ENCODE measurements at places on chromosomes 4 and X.

DNA sequence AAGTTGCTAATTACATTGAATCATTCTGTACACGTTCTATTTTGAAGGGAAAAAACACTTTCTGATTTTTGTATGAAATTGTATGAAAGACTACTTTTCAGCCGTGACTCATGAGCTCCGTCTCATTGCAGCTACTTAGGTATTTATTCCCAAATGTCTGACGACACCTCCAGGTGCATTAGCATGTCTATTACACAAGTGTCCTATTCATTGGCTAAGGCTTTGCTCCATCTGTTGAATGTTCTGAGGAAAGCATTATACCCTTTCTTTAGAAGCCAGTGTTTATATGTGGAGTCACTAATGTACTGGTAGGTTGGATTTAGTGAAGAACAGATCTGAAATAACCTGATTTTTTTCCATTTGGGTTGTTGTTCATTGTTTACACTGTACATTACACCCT, 51.8 kb downstream of the MAP7D3 start:
- DNase-seq = no peak

DNA sequence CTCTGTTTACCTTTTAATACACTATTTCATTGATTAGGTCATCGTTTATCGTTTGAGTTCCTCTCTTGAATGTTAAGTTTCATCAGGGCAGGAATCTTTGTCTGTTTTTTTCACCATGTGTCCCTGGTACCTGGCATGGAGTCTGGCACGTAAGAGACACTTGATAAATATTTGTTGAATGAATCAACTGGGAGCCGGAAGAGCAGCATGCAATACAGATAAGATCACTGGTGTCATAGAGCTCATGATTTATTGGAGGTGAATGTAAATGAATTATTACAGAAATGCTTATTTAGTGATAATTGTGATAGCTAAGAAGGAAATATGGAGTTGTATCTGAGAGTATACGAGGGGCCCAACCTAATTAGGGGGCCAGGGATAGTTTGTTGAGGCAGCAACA, 62.8 kb downstream of the UCHL1 start:
- no peak for DNase-seq

GRCh38 chrX:69177511-69178162, 12.4 kb upstream of the PJA1 start:
- DNase-seq = no peak

- no peak for DNase-seq
Observed at GRCh38 chr4:47579235-47579634, 94.2 kb downstream of the ATP10D start.

DNA sequence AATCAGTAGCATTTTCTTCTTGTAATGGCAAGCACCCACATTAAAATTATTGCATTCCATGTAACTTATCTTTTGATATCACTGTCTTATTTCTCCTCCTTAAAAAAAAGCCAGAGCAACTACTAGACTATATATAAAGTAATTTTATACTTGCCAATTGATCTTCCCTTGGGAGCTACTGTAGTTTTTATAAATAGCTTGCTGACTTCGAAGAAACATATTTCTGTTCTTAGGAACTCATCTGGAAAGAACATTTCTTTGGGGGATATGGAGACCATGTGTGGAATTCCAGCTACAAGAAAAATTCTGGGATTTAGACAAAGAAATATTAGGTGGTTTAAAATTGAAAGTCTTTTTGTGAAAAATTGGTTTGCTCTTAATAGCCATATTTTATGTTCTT, 94.9 kb downstream of the BMPR1B start:
- DNase-seq = no peak

GRCh38 chrX:72475338-72475737, 97.3 kb downstream of the HDAC8 start:
- no peak for DNase-seq

DNA sequence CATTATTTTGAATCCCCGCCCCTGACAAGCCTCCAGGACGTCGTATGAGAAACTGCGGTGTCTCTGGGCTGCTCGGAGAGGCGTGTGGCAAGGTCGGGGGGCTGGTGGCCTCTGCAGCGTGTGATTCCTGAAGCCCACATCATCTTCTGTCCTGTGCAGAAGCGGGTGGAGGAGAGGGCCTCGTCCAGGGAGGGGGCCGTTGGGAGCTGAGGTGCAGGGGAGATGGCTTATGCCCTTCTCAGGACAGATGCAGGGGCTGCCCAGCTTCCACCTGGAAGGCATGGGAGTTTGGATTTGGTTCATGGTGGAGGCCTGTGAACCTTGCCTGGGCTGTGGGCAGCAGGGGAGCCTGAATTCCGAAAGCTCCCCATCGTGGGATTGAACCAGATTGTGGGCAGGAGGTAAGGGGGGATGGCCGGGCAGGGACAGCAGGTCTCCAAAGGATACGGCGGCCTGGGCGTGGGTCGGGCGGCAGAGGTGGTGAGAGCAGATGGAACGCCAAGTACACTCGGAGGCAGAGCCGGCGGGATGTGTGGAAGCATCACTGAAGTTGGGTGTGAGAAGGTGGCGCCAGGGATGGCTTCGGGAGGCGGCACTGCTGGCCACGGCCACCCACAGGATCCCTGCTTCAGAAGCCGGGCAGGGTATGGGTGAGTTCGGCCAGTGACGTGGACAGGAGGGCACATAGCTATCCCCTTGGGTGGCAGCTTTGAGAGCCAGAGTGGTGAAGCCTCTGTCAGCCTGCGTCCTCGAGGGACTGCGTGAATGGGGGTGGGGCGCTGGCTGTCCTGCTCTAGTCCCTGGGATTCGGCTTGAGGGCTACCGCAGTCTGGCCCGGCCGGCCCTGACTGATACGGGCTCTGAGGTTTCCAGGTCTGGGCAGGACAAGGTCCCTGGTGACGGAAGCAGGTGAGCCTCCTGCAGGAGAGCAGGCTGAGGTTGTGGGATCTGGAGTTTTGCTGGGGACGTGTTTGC, 76.3 kb upstream of the ADRA2C start:
- no peak for DNase-seq

GRCh38 chr4:184675821-184676492, 26.4 kb downstream of the PRIMPOL start:
- DNase-seq = no peak

GRCh38 chr4:41360921-41361793, 104.4 kb downstream of the UCHL1 start:
- no peak for DNase-seq

DNA sequence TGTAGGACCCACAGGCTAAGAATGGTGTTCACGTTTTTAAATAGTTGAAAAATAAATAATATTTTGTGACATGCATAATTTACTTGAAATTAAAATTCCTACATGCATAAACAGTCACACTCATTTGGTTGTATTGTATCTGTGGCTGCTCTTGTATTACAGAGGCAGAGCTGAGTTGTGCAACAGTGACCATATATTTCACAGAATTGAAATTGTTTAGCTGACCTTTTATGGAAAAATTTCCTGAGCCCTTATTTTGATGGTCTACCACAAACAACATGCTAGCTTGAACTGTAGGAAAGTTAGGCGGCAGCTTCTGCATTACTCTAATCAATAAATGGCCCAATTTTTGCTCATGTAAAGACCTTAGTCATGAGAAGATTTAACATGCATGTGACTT, 633.4 kb upstream of the AADAT start:
- DNase-seq = no peak

DNA sequence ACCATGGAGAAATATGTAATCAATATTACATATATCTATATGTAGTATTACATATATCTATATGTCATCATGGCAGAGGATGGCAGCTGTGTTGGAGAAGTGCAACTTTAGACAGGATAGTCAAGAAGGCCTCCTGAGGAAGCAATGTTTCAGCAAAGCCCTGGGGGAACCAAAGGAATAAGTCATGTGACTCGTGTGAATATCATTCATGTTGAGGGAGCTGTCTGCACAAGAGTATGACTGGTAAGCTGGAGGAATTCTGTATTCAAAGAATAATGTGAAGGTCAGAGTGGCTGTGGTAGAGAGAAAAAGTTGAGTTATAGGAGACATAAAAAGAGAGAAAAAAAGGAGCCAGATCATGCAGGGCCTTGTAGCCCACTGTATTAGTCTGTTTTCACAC, 92.9 kb upstream of the EDNRA start:
- DNase-seq = no peak

- DNase-seq = no peak
Observed at GRCh38 chr4:128768373-128768996, 41.0 kb upstream of the JADE1 start.

GRCh38 chr4:69843932-69844331, 16.0 kb downstream of the SULT1E1 start:
- no peak for DNase-seq

GRCh38 chr4:159697322-159698283, 594.7 kb downstream of the RAPGEF2 start:
- no peak for DNase-seq

DNA sequence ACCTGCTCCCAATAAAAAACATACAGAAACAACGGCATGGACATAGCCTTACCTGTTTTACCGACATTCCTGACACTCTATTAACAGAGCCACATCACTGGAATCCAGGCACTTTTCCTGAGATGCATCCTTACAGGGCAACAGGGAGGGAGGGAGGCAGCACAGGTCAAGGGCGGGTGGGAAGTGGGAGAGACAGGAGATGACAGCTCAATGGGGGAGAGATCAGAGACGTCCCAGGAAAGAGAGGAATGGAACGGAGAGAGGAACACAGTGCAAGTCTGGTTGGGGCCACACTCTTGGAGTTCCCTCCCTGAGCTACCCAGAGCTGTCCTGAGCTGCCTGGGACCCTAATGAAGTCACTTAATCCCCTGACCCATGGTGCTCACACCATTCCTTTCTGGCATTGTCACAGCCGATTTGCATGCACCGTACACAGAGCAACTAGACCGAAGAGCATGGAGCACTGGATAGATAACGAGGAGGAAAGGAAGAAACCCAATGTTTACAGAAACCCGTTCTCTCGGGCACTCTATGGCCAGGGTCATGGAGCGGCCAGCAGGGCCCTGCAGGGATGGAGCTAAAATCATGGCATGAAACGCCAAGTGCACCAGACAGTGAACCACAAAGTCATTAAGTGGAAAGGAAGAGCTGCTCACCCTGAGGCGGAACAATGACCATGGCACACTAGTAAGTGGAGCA, 93.1 kb downstream of the NSUN7 start:
- DNase-seq = no peak

DNA sequence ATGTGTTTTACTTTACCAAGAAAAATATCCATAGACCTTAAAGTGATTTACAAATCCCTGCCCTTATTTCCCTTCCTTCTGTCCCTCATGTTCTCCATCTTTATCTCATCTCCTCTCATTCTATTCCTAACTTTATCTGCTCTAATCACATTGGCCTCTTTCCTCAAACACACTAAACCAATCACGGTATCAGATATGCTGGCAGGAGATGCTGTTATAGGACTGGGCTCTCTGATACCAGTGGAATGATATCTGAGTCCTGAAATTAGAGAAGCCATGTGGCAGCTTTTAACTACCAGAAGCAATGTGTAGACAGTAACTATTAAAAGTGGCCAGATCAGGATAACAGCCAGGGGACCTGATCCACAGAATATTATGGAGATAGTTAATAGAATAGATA, 49.9 kb upstream of the GIMD1 start:
- no peak for DNase-seq

- DNase-seq = no peak
Observed at GRCh38 chr4:100869276-100869675, 351.5 kb upstream of the EMCN start.

GRCh38 chr4:132992686-132993085, 156.4 kb upstream of the PCDH10 start:
- DNase-seq = no peak

DNA sequence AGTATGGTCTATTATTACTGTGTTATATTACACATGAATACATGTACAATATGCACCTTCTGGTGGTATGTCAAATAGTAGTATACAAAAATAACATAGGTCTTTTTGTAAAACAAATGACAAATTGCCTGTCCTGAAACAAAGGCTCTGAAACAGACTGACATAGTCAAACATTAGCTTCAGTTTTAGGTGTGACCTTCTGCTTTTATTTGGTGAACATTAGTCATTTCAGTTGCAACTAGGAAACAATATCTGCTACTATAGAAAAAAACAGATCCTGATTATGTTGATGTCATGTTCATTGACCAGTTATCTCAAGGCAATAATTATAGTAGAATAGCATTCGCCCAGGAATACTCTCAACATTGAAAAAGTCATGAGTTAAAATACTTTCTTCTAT, 123.0 kb downstream of the CHRNA9 start:
- no peak for DNase-seq

GRCh38 chrX:115472131-115472530, 88.8 kb upstream of the PLS3 start:
- no peak for DNase-seq

DNA sequence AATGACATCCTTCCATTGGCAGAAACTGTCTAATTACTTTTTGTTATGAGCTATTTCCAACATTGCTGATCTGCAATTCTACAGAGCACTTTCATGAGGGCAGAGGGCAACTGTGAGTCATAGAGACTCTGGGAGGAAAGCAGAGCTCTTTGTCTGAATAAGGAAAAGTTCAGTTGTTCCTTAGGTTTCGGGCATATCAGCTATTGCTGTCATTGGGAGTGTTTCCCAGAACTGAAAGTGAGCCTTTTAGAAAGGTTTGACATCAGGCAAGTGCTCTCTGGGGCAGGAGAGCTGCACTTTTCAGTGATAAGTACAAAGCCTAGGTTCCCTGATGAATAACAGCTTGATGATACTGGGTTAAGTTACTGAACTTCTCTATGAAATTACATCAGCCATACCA, 119.2 kb upstream of the EDNRA start:
- DNase-seq = no peak

DNA sequence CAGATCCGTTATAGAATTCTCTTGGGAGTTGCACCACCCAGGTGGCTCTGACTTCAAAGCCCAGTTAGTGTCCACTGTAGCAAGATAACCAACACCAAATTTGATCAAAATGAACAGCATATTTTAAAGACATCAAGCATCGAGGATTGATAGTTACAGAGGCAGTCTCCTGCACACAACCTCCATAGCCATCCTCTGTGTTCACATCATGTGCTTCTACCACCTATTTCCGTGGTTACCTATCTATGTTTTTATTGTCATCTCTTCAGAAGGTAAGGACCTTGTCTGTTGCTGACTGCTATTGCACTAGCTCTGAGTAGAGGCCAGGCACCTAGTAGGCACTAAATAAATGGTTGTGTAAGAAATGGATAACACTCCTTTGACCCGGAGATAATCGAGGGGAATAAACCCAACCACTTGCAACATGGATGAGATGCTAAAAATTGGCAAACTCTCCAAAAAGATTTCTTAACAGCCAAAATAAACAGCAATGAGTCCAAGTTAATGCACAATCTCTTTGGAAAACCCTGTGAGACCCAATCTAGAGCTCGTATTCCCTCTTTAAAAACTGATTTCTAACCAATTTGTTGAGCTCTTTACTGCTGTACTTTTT, 14.7 kb upstream of the C1QTNF7 start:
- no peak for DNase-seq

DNA sequence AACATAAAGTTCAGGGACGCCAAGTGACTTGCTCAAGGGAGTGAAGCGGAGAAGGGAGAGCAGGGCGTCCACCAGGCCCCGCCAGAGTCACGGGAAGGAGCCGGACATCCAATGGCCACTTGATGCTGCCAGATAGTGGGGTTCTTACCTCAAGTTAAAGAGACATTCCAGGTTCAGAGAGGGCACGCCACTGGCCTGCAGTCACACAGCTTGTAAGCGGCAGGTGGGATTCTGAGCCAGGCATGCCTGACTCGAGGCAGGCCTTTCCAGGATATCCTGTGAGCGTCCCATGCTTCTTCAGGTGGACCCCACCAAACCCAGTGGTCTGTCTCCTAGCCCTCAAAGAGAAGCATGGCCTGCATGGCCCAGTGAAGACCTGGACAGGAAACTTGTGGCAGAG, 2.4 kb downstream of the MAN2B2 start:
- DNase-seq = no peak
